ENCODE measurements at places on chromosomes 1 and 21.

- DNase-seq, result no peak
Observed at GRCh38 chr1:36883315-36883949, 150.9 kb downstream of the GRIK3 start.

- no peak for DNase-seq
Observed at GRCh38 chr21:46196733-46197132, 12.5 kb upstream of the SPATC1L start.

GRCh38 chr1:12005488-12006166 is 13.7 kb upstream of the MIIP start:
- no peak for DNase-seq

DNA sequence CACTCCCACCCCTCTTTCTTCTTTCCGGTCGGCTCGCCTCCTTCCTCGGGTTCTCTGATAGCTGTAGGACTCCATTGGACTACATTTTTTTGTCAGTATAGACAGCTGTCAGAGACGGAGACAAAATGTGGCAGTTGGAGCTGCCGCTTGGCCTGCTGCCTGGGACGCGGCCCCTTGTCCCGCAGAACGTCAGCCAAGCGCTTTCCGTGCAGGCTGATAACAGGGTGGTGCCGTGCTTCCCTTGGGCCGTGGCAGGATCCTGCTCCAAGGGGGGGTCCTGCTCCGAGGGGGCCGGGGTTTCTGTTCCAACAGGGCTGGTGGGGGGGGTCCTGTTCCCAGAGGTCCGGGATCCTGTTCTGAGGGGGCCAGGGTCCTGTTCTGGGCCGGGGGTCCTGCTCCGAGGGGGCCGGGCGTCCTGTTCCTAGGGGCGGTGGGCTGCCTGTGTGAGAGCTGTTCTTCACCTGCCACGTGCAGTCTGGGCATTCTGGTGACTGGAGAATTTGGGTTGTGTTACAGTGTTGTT is 4.9 kb downstream of the SKI start:
- no peak for DNase-seq

- no peak for DNase-seq
Observed at GRCh38 chr1:31577515-31578192, 1.3 kb downstream of the TINAGL1 start.

GRCh38 chr1:99326215-99326949 is 62.1 kb downstream of the PLPPR4 start:
- DNase-seq, result no peak

GRCh38 chr1:88022516-88022915 is 661.6 kb upstream of the PKN2 start:
- no peak for DNase-seq
